Fibroblast of villous mesenchyme (primary cell): ENCODE measurements at places on chromosomes 12 and 14. TPM values are rescaled to one million over a fixed set of nuclear protein-coding genes. Genes with fewer than 3 reads are reported as not detected.

The BMAL2 gene
- 20.0 and 21.6 TPM in 2 replicates for total RNA-seq

The IAPP gene
- total RNA-seq: not detected in 2 replicates

The CDCA3 gene
- 18.4 and 21.2 TPM in 2 replicates for total RNA-seq

The RDH12 gene
- total RNA-seq: under 0.01 TPM in 1 of 2 replicates, not detected in the other
